Panc1 (cell line): ENCODE measurements at places on chromosomes 2 and 18. TPM values are rescaled to one million over a fixed set of nuclear protein-coding genes. Genes with fewer than 3 reads are reported as not detected.
A peak's percentile ranks its signal among the peaks of the same experiment; 100 is the strongest.

The ACVR1C gene
- total RNA-seq: not detected

The ADD2 gene
- 0.26 TPM for total RNA-seq

The SH3BP4 gene
- total RNA-seq: 133 TPM

The CAVIN2 gene
- total RNA-seq: 0.95 TPM

The GPBAR1 gene
- total RNA-seq: 0.18 TPM

The SIX2 gene
- total RNA-seq: 0.51 TPM

The KCNG2 gene
- total RNA-seq: not detected

The DUSP11 gene
- 16.9 TPM for total RNA-seq

The ABCG5 gene
- 0.05 TPM for total RNA-seq

- DNase-seq: no peak
Measured at GRCh38 chr18:48955830-48956261, 5.1 kb upstream of the SMAD7 start.

GRCh38 chr18:63997606-63998005 is 27.7 kb downstream of the SERPINB8 start:
- no peak for DNase-seq

DNA sequence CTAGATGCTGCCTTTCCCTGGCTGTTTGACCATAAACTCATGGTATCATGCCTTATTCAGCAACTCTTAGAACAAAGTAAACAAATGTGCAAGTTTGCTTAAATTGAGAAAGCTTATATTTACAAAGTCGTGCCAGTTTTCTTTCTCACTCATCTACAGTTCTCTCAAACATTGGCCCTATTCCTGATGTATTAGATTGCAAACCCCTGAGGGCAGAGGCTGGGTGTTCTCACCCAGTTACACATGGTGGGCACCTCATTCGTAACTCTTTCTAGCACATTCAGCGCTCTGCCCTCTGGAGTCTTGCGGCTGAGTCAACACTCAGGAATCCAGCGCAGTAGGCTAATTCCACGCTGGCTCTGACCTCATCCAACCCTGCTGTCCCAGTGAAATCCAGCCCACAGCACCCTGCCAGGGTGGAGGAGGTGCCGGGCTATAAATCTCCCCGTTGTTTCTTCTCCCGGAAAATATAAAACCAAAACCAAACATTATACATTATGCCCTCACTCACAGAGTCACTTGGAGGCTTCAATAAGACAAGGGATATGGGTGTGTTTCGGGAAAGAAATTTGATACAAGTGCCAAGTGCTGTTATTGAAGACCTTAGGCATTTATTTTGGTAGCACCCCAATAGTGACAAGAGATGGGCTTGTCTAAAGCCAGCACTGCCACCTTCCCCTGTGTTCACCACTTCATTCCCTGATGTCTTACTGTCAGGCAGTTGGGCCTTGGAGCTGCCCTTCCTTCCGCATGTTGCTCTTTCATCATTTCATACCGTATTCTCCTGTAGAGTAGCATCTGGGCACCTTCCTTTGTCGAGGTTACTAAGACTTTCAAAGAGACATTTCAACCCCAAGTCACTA is 287.4 kb downstream of the PRKCE start:
- DNase-seq: peak; percentile 98

DNA sequence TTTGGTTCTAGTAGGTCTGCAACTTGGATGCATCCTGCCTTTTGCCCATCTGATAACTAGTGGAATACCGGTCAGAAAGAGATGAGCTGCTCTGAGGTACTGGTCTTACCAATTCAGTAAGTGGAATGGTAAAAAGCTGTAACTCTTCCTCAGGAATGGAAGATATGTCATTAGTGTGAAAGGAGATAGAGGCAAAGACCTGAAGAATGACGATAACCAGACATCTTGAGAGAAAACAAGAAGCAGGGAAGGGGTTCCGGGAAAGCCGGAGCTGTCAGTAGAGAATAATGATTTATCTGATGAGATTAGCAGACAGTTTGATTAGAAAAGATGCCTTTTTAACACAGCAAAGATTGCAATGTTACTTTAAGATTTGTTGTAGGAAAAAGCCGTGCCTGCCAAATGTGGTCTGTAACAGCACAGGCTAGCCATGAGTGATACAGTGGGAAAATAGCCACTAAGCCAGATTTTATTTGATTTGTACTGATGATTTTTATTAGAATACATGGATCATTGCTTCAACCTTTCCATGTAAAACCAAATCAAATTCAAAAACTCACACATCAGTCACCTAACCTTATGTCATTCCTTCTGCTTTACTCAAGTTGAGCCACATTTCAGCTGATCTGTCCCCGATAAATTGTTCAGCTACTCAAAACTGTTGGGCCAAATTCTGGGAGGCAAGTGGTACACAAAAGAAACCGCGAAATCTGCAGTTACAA is 110.0 kb downstream of the TCF4 start:
- no peak for DNase-seq

GRCh38 chr18:27959101-27959500 is 217.8 kb downstream of the CDH2 start:
- no peak for DNase-seq

- DNase-seq: no peak
Measured at GRCh38 chr2:231359441-231359840, 36.1 kb upstream of the B3GNT7 start.

DNA sequence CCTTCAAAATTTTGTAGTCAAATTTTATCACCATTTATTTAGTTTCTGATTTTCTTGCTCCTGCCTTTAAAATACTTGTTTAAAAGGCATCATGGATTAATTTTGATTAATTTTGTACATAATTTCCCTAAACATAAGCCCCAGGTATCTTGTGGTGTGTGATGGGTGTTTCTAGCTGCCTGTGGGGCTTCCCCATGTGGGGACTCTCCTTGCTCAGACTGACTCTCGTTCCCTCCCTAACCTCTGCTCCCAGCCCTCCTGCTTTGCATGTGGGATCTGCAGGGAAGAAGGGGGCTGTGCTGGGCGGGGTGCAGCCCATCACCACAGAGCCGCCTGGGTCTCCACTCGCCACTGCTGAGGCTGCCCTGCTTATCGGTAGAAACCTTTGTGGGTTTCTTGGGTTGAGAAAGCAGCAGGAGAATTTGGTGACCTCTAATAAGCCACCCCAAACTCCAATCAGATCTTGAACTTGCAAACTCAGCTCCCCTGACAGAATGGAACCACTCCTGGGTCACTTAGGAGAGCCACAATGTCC is 72.5 kb downstream of the MRPS9 start:
- DNase-seq: no peak

DNA sequence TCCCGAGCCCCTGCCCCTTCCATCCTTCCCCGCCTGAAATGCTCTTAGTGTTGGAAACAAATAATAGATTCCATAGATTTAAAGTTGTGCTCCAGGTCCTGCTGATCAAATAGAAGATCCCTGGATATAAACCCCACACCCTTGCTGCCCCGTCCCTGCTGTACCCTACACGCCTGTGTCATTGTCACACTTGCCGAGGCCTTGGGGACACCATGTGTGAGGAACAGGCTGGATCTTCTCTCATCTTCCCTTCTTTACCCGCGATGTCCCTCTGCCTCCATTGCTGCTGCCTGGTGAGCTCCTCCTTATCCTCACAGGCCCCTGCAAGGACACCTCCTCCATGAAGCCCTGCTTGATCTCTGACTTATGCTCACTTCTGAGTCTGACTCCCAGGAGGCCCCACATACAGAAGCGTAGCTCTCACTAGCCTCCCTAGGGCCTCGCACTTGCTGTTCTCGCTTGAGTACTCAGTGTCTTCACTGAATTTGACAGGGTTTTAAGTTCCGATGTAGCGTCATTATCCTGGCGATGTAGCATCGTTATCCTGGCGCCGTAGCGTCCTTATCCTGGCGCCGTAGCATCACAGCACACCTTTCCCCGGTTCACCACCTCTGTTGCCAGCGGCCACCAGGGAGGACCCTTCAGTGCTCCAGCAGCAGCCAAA is 221.9 kb downstream of the NDUFA10 start:
- no peak for DNase-seq

DNA sequence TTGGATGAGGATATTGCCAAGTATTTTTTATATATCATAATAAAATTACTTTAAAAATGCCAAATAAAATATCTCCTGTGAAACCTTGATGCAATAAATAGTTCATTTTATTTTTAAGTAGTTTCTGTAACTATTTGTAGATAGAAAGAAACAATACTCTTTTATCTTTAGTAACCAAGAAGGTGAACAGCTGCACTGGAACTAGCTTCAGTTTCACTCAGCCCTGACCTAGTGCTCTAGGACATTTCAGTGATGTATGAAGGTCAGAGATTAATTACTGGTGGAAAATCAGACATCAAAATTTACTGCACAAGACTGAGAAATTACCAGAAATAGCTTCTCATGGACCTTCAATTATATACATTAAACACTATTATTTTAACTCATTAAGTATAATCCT is 1305.0 kb downstream of the CNTNAP5 start:
- no peak for DNase-seq

- DNase-seq: no peak
Measured at GRCh38 chr18:36451454-36452251, 154.1 kb downstream of the FHOD3 start.
